GM12878 (cell line): ENCODE measurements at places on chromosomes 16 and 17. TPM values are rescaled to one million over a fixed set of nuclear protein-coding genes. Genes with fewer than 3 reads are reported as not detected.

GRCh38 chr16:14635395-14636165, 2.8 kb downstream of the BFAR start:
- DNase-seq = no peak
- H3K27me3 ChIP-seq = no peaks in the 10 kb centered on the region
- H3K36me3 ChIP-seq = peaks cover 1% of the 10 kb centered on the region; the same call in 1 of the 2 replicates
- H3K4me1 ChIP-seq = peaks cover 7% of the 10 kb centered on the region

DNA sequence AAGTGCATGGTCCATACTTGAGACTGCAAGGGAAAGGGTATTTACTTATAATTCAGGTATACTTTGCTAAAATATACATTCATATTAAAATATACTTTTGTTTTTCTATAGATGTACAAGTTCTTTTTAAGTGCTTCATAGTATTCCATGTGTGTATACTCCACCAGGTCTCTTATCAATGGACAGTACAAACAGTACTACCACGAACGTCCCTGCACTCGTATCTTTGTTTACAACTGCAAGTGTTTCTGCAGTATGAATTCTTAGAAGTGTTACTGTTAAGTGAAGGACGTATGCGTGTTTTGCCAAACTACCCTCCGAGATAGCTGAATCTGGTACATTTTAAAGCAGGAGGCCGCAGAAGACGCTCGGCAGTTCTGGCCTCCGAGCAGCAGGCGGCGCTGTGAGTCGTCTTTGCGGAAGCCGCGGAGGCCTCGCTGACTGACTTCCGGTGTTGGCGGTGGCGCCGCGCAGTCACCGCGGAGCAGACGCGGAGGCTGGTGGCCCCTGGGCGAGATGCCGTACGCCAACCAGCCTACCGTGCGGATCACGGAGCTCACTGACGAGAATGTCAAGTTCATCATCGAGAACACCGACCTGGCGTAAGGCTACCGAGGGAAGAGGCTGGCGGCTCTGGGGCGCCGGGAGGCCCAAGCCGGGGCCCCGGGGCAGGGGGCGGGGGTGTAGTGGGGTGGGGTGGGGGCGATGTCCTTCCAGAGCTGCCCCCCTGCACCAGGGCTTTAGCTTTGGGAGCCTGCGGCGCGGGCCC, at the start of gene POLR2C:
Gene POLR2C, plus strand, starts transcription at position 471 of the 769 bp plus-strand sequence. Its CDS starts 46 bp downstream, at position 517.
- H3K27ac ChIP-seq = peak within 1 kb of the TSS; percentile 64
- H3K36me3 ChIP-seq = peaks cover 33% of the 10 kb centered on the region
- H3K4me3 ChIP-seq = peak within 1 kb of the TSS; percentile 98
- peak; percentile 37 for DNase-seq
- H3K27me3 ChIP-seq = no peaks in the 10 kb centered on the region
- H3K4me1 ChIP-seq = peaks cover 7% of the 10 kb centered on the region

TBX4 gene
- polyA plus RNA-seq = not detected in 2 replicates

DNA sequence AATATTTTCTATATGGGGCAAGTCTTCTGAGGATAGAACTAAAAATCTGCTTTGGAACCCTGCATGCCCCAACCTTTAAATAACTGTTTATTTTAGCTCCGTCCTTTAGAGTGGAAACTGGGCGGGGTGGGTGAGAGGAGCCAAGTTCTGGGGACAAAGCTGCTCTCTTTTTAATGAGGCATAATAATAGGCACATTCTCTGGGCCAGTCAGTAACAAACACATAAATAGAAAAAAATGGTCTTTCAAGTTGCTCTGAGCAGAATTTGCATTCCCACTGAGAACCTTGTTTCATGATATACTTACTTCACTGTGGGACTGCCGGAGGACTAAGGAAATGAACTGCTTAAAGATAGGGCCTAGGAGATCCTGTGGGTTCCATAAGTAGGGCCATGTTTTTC, 51.5 kb downstream of the KNOP1 start:
- H3K27ac ChIP-seq = no peak overlapping the region
- no peaks in the 10 kb centered on the region for H3K27me3 ChIP-seq

DNA sequence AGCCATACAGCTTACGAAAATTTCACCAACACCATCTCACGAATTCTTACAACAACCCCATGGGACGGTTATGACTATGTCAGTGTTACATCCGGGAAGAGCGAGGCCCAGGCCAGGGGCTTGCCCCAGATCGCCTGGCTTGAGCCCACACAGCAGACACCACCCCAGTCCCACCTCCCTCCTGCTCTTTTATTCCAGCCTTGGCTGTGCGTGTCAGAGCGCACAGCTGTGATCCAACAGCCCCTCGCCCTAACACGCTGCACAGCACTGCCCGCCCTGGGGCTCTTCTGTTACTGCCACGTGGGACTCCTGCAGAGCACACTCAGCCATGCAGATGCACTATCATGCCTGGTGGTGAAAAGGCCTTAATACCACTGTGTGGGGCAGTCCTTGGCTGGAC, 127.9 kb downstream of the ENGASE start:
- H3K36me3 ChIP-seq = no peaks in the 10 kb centered on the region

TNFRSF13B gene
- 121 and 128 TPM in 2 replicates for polyA plus RNA-seq

GRCh38 chr17:57515662-57516211, 229.4 kb downstream of the CCDC182 start:
- H3K36me3 ChIP-seq = no peaks in the 10 kb centered on the region
- no peaks in the 10 kb centered on the region for H3K4me1 ChIP-seq
- H3K4me3 ChIP-seq = no peak overlapping the region
- DNase-seq = no peak

GRCh38 chr16:77782694-77783093, 5.7 kb upstream of the VAT1L start:
- H3K4me1 ChIP-seq = no peaks in the 10 kb centered on the region
- DNase-seq = no peak
- no peak overlapping the region for H3K4me3 ChIP-seq
- peaks cover under 1% of the 10 kb centered on the region for H3K27me3 ChIP-seq

DNA sequence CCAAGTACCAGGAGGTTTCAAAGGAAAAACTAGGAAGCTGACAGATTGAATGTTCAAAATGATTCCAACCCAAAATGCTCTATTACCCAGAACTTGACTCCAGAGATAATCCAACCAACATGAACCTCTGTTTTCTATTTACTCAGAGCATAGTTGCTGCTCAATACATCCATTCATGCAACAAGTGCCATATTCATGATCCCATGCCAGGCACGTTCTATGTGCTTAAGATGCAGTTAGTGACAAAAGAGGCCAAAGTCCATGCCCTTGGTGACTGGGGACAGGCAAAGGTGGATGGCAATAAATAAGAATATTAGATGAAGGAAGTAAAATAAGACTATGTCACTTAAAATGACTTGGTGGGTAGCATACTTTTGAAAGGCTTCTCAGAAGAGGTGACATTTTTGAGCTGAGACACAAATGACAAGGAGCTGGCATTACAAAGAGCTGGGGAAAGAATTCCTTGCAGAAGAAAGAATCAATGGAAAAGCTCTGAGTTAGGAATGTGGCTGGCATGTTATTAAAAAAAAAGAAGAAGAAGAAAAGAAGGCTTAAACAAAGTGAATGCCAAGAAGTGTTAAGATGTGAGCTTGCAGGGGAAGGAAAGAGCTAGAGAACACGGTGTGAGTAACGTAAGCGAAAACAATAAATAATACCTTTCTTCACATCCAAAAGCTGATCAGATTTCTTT, 34.5 kb downstream of the TOX3 start:
- no peaks in the 10 kb centered on the region for H3K36me3 ChIP-seq
- no peak overlapping the region for H3K27ac ChIP-seq
- H3K4me3 ChIP-seq = no peak overlapping the region
- H3K4me1 ChIP-seq = no peaks in the 10 kb centered on the region

RCVRN gene
- polyA plus RNA-seq = not detected in 2 replicates

LHX1 gene
- not detected in 2 replicates for polyA plus RNA-seq

RNF222 gene
- polyA plus RNA-seq = not detected in 2 replicates

GRCh38 chr17:78300962-78301820, 58.7 kb downstream of the SOCS3 start:
- no peak overlapping the region for H3K4me3 ChIP-seq
- H3K27ac ChIP-seq = no peak overlapping the region
- DNase-seq = no peak
- no peaks in the 10 kb centered on the region; the same call in 1 of the 2 replicates for H3K27me3 ChIP-seq

PRAC1 gene
- not detected in 2 replicates for polyA plus RNA-seq

DNA sequence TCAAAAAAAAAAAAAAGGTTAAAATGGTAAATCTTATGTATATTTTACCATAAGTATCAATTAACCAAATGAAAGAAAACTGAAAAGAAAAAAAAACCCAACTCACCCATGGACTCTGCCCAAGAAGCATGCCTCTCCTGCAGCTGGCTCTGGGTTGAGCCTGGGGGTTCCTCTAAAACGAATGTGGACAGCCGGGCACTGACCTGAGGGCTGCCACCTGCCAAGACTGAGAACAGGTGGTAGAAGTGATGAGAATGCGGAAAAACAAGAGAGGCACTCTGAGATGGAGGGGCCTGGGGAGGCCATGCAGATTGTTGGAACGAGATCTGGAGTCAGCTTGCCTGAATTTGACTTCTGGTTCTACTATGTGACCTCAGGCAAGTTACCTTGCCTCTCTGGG, 85.5 kb upstream of the MSI2 start:
- H3K4me3 ChIP-seq = no peak overlapping the region
- H3K36me3 ChIP-seq = no peaks in the 10 kb centered on the region
- DNase-seq = no peak
- peaks cover 13% of the 10 kb centered on the region for H3K4me1 ChIP-seq
- H3K27me3 ChIP-seq = no peaks in the 10 kb centered on the region

GRCh38 chr17:17837966-17838962, 1.5 kb upstream of the SREBF1 start:
- no peaks in the 10 kb centered on the region for H3K36me3 ChIP-seq
- peaks cover 50% of the 10 kb centered on the region for H3K4me1 ChIP-seq
- H3K27me3 ChIP-seq = no peaks in the 10 kb centered on the region
- no peak overlapping the region for H3K27ac ChIP-seq
- no peak overlapping the region for H3K4me3 ChIP-seq

GRCh38 chr16:88264641-88265285, 118.0 kb upstream of the ZNF469 start:
- H3K4me1 ChIP-seq = peaks cover 5% of the 10 kb centered on the region; the same call in 1 of the 2 replicates
- H3K36me3 ChIP-seq = no peaks in the 10 kb centered on the region
- no peaks in the 10 kb centered on the region; the same call in 1 of the 2 replicates for H3K27me3 ChIP-seq
- peak; percentile 51 for DNase-seq

GRCh38 chr16:77374384-77374783, 60.5 kb downstream of the ADAMTS18 start:
- H3K4me1 ChIP-seq = no peaks in the 10 kb centered on the region
- DNase-seq = no peak
- H3K27ac ChIP-seq = no peak overlapping the region
- no peaks in the 10 kb centered on the region for H3K36me3 ChIP-seq

- peaks cover 38% of the 10 kb centered on the region for H3K4me1 ChIP-seq
- no peak for DNase-seq
- no peaks in the 10 kb centered on the region; the same call in 1 of the 2 replicates for H3K36me3 ChIP-seq
- H3K27me3 ChIP-seq = no peaks in the 10 kb centered on the region
- no peak overlapping the region for H3K4me3 ChIP-seq
Measured at GRCh38 chr17:76274112-76274956, 9.2 kb downstream of the UBALD2 start.

KRT222 gene
- 0.31 TPM in 1 of 2 replicates, not detected in the other for polyA plus RNA-seq

DNA sequence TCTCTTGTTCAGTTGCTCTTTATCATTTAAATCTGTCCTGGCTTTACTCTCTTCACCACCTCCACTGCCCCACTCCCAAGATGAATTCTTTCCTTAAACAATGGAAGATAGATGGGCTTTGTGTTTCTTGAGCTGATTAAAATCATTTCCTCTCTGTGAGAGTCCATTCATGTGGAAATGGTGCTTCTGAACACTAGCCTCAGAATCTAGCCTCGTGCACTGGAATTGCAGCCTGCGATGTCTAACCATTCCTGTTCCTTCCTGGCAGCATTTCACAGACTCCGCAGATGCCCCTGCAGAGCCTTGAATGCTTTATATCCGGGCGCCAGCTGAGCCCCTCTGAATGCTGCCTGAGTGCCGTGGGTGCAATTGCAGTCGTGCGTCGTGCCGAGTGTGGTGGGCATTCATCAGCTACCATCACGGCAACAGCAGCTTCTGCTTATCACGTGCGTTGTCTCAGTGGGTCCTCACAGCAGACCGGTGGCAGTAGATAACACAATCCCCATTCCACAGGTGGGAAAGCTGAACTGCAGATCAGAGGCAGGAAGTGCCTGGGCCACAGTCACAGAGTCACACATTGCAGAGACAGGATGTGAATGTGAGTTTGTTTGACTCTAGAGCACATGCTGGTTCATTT, 172.8 kb upstream of the WSCD1 start:
- no peak overlapping the region for H3K27ac ChIP-seq
- H3K36me3 ChIP-seq = no peaks in the 10 kb centered on the region
- H3K27me3 ChIP-seq = no peaks in the 10 kb centered on the region; the same call in 1 of the 2 replicates

ITGAX gene
- polyA plus RNA-seq = 1.5 and 2.0 TPM in 2 replicates
